GM23248 (cell line): ENCODE measurements at places on chromosomes 12 and 14. TPM values are rescaled to one million over a fixed set of nuclear protein-coding genes. Genes with fewer than 3 reads are reported as not detected.

DNA sequence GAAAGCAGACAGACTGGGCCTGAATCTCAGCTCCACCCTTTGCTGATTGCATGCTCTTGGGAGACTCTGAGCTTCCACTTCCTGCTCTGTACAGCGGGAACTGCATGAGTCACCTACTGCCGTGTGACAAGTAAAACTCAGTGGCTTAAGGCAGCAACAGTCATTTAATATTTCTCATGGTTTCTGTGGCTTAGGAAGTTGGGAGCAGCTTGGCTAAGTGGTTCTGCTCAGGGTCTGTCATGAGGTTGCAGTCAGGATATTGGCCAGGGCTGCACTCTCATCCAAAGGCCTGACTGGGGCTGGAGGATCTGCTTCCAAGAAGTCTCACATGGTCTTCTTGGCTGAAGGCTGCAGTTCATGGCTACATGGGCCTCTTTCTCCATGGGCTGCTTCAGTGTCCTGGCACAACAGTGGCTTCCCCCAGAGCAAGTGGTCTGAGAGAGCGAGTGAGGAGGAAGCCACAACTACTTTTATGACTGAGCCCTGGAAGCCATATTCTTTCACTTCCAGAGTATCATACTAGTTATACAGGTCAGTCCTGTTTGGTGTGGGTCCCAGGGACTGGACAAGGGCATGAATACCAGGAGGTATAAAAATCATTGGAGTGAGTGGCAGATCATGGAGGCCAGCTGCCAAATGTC lies 49.7 kb downstream of the FAM222A start:
- peak; percentile 72 for DNase-seq

DNA sequence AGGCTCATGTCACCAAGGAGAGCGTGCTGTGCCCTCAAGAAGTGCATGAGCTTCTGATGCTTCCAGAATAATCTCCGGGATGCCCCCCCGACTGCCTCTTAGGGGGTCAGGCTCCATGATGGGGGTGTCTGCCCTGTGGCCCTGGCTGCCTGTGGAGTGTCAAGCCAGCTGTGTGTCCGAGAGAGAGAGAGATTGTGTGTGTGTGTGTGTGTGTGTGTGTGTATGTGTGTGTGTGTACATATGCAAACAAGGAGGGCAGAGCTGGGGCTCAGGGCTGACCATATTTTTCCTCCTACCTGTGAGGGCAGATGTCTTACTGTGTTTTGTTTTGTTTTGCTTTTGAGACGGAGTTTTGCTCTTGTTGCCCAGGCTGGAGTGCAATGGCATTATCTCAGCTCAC lies 5.6 kb upstream of the ALDH2 start:
- no peak for DNase-seq

GPX2 gene
- not detected in 2 replicates for total RNA-seq

GRCh38 chr14:20501346-20501745 lies 4.0 kb upstream of the RNASE10 start:
- DNase-seq: peak; percentile 77

CDH24 gene
- total RNA-seq: 3.8 and 5.6 TPM in 2 replicates

HELB gene
- total RNA-seq: 0.86 and 0.89 TPM in 2 replicates
